CD4-positive, alpha-beta T cell treated with Interleukin-4 for 1 hour (primary cell): ENCODE measurements at places on chromosomes 2 and 18.
A peak's percentile ranks its signal among the peaks of the same experiment; 100 is the strongest.

DNA sequence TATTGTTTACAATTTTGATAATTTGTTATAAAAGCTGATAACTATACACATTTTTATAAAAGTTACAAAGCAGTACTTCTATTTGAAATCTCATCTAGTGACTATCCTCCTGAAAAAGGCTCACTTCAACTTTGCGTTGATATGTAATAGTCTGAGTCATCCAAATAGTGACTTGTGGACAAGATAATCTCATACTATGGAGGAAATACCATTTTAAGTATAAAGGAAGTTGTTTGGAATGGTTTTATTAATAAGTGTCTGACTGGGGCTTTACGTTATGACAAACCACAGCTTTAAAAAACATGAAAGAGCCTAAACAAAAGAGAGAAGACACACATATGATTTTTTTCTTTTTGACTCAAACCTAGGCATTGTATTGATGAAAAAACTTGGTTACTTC, 272.3 kb upstream of the COL3A1 start:
- no peak for DNase-seq

DNA sequence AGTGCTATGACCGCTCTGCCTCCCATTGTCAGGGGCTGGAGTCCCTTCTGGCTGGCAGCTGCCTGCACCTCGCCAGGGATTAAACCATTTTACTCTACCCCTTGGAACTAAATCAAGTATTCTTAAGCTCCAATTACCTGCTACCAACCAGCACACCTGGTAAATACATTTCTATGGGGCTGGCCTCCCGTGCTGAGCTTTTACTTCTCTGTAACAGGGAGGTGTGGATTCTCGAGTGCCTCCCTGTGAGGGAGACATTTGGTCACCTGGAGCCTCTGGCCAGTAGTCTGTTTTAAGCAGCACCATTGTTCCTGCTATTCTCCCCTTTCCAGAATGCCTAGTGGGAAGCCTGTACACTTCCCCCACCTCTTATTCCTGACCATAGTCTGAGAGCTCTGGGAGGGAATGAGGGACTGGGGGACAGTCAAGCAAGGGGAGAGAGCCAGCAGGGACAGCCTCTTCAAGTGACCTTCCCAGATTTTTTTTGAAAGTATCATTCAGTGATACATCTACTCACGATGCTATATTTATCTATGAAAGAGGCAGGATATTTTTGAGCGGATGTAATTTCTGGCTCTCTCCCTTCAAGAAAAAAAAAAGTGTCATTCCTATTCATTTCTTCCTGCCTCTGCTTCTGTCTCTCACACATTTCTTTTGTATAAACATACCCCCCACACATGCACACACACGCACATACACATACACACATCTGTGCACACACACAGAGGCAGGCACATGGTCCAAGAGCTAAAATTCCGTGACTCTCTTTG, 112.8 kb downstream of the CAPN13 start:
- DNase-seq, result no peak

DNA sequence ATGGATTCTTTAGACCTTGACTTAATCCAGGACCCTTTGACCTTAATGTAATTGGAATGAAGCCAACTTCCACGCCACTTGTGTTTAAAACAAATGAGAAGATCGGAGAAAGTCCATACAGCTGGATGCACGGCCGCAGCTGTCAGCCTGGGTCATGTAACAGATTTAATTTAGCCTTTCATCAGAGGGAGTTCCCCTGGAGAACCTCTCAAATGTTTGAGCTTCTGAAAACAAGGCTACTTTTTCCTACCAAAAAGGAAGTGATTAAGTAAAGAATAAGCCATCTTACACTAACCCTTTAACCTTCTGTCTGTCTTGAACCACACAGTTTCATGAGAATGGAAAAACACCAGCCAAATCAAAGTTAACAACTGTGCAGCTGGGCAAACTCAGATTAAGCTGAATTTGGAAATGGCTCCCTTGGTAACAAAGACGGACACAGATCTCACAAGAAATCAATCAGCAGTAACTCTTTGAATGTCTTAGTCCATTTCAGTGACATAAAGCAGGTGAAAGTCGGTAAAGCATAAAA, 103.6 kb downstream of the DOCK10 start:
- DNase-seq, result peak; percentile 54

GRCh38 chr18:42185486-42185885, 230.5 kb downstream of the PIK3C3 start:
- no peak for DNase-seq

- DNase-seq, result no peak
Measured at GRCh38 chr18:54386043-54386442, 28.3 kb downstream of the C18orf54 start.

DNA sequence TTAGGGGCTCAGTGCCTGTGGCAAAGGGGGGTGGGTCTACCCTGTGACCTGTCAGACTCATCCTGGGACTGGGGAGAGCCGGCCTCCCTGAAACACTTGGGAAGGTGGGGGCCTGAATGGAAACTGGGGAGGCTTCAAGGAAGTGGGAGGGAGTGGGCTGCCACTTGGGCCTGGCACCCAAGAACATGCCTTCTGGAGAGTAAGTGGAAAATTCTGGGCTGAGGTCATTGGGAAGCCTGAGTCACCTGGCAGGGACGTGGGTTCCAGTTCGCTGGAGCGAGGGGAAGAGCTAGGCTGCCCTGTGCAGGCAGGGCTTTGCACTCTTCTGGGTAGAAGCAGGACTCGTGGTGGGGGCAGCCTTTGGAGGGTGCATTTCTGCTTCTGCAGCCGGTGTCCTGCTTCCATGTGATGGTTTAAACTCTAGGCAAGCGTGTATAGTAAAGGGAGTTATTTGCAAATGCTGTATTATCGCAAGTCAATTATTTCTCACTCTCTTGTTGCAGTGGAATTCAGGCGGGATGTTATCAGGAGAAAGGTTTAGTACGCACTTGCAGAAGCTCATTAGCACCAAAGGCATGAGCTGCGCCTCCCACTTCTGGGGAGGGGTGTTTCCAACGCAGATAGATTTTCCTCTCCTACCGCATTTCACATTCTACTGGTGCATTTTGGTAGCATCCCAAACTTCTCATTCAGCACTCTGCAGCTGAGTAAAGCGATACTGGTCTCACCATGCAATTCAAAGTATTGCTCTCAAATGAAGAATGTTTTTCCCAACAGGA, 3.8 kb downstream of the LRRFIP1 start:
- DNase-seq, result no peak

DNA sequence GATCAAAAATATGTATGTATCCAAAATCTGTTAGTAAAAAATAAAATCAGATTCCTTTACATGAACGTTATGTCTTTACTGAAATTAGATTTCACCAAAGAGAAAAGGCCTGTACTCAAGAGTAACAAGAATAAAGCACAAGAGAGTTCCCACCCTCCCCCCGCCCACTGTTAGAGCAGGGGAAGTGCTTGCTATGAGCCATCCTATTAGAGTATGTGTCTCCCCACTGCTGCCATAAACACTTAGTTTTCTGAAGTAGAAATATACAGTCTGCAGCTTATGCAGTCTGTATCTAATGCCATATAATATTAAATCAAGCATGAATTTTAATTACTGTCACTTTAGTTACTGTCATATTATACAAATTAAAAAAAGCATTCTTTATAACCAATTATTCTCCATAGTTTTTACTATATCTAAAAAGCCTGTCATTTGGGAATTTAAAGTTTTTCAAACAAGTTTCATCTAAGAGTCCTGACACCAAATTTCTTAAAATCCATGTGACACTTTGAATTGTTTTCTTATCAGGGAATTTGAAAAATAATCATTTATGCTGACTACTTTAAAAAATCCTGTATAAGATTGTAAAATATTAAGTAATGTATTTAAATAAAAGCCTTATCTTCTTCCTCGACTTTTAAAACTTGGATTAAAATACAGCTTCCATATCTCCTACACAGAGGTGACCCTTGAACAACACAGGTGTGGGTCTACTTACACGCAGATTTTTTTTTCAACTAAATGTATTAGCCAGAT, 51.8 kb upstream of the GPR75 start:
- DNase-seq, result no peak

GRCh38 chr2:96762529-96763311, 2.0 kb downstream of the CNNM4 start:
- DNase-seq, result no peak

DNA sequence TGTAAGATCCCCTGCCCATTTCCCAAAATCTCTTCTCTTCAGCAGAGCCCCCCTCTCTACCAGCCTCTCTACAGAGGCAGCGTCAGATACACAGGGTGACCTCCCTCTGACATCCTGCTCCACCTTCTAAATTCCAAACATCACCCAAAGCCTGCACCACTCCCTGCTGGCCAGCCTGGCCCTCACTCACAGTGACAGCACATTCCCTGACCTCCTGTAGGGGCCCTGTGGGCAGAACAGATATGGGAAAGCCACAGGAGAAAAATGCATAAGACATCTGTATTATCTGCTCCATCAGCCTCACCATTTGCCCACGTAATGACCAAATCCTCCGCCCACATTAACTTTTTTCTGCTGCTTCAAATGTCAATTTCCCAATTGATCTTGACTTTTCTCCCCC, 40.6 kb downstream of the TRABD2A start:
- no peak for DNase-seq

DNA sequence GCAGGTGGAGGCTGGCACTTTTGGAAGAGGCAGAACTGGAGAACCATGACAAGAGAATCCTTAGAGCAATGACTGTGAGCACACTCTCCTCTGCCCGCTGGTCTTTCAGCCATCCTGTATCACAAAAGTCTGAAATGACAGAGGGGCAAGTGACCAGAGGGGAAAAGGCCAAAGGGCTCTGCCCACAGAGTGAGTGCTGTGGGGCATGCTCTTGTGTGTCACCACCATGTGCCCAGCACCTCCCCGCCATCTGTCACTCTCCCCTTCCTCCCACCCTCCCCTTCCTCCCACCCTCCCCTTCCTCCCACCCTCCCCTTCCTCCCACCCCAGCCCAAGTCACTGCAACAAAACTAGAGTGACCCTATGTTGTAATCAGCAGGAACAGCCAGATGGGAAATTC, 31.9 kb downstream of the DAW1 start:
- DNase-seq, result no peak

DNA sequence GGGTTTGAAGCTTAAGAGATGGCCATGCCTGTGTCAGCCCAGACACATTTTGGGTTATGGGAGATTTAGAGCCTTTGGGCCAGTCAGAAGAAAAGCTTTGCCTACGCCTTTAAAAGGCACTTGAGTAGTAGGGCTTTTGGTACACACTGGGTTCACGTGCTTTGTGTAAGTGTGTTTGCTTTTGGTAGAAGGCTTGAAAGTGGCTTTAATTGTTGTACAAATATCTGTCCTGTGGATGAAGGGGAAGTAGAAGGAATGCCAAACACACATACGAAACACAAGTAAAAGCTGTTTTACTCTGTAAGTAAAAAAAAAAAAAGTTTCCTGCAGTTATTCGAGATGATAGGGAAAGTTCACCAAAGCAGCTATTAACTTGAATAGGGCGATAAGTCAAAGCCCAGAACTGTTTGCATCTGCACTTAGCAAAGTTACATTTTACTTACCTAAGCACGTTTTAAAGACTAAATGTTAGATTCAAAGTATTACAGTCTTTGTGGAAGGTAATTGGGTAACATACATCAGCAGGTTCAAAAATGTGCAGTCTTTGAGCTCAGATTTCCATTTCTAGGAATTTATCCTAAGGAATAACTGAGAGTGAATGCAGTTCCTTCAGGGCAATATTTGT, 75.4 kb downstream of the STK25 start:
- no peak for DNase-seq

GRCh38 chr2:43225093-43225787, 1.2 kb downstream of the ZFP36L2 start:
- DNase-seq, result peak; percentile 73

GRCh38 chr2:230327418-230328154, 593 bp downstream of the SP140L start:
- no peak for DNase-seq

GRCh38 chr2:182134201-182134600, 148.5 kb downstream of the PPP1R1C start:
- no peak for DNase-seq

GRCh38 chr18:61076986-61077385, 256.2 kb upstream of the CDH20 start:
- DNase-seq, result no peak

GRCh38 chr2:108428286-108429009, 20.6 kb upstream of the GCC2 start:
- no peak for DNase-seq

DNA sequence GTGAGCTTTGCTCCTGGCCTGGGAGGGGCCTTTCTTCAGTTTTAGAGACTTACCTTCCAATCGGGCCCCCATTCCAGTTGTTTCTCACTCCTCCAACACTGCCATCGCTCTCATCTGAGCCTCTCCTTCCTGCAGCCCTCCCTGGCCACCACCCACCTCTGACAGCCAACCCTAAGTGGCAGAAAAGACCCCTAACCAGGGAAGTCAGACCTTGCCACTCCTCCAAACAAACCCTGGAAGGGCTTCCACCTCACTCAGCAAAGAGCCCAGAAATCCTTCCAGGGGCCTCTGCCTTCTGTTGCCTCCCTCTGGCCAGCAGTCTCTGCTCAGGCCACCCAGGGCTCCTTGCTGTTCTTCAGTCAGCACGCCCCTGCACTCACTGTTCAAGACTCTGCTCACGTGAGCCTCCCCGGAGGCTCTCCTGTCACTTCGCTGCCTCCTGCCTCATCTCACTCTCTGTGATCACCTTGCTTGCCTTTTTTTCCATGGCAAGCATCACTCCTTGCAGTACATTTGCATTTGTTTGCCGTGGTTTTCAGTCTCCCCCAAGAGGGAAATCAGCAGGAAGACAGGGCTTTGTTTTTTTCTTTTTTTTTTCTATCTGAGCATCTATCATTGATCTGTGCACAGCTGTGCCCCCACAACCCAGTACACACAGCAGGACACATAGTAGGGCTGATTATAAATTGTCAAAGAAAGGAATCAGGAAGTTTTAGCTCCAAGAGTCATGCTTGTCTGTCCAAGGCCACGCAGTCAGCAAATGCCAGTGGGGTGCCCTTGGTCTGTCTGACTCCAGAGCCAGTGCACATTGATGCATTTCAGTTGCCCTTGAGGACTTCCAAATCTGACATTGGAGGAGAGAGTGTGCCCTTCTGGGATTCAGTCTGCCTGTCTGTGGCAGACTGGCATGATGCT, 83.9 kb downstream of the INHBB start:
- DNase-seq, result no peak

GRCh38 chr2:29281086-29281915, 166.1 kb downstream of the CLIP4 start:
- DNase-seq, result no peak

- DNase-seq, result peak; percentile 55
Measured at GRCh38 chr2:160324161-160324800, 124.2 kb upstream of the ITGB6 start.

DNA sequence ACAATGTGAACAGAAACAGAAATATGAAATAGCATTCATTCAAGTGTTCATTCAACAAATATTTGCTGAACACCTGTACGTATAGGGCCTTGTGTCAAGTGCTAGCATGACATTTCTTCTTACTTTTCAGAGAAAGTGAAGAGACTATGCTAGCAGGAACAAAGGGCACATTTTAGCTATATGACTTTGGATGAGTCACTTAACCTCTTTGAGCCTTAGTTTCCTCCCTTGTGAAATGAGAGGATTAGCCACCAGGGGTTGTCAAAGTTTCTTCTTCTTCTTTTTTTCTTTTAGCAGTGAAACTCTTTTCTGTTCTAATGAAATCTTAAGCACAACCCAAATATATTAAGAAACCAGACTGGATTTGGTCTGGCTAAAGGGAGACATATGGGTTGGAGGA, 53.1 kb downstream of the FIGN start:
- DNase-seq, result no peak

GRCh38 chr2:220963076-220963475, 609.0 kb downstream of the EPHA4 start:
- no peak for DNase-seq

- no peak for DNase-seq
Measured at GRCh38 chr2:74566076-74566753, 11.7 kb downstream of the DOK1 start.
